Right renal cortex interstitium (tissue), 3 donors: ENCODE measurements at places on chromosomes 1 and 21.

DNA sequence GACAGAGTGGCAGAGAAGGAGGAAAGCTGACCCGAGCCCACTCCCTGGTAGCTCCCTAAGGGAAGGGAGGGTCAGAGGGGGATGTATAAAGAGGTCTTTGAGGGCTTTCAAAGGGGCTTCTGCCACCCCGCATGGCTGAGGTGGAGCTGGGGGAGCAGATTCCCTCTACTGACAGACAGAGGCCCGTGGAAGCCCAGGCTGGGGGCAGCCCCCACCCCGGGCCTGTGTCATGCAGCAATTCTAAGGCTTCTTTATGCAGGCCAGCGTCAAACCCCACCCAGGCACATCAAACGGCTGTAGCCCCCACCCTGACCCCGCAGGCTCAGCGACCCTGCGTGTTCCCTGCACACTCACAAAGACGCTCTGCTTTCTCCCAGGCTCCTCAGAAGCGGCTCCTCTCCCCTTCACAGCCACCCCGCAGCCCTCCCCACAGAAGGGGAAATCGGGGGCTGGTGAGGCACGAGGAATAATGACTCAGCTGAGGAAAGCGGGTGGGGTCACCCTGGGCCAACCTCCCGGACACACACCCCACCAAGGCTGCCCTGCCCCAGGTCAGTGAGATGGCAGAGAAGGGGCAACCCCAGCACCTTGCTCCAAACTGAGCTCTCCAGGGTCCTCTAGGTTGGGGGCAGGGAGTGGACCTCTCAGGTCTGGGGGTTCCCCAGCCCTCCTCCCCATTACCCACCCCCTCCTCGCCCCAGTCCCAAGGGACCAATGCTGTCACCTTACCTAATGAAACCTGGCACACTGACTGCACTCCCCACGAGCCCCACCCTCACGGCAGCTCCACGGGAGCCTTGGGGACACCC is 10.8 kb downstream of the SLC45A3 start:
- no peak for DNase-seq

DNA sequence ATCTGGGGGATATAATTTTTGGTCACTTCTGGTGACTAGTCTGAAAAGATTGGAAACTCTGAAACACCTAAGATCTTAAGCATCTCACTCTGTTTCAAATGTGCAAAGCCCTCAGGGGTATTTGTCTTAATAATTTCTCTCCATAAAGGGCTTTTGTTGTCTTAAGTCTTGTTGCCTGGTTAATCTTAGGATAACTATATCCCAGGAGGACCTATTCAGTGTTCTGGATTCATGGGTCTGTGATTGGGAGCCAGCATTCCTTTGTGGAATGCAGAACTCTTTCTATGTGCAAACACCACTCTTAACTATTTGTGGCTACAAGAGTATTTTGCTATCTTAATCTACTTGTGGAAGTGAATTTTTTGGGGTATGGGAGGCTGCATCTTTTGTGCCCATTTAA is 1573.0 kb upstream of the PRMT6 start:
- DNase-seq, result no peak

DNA sequence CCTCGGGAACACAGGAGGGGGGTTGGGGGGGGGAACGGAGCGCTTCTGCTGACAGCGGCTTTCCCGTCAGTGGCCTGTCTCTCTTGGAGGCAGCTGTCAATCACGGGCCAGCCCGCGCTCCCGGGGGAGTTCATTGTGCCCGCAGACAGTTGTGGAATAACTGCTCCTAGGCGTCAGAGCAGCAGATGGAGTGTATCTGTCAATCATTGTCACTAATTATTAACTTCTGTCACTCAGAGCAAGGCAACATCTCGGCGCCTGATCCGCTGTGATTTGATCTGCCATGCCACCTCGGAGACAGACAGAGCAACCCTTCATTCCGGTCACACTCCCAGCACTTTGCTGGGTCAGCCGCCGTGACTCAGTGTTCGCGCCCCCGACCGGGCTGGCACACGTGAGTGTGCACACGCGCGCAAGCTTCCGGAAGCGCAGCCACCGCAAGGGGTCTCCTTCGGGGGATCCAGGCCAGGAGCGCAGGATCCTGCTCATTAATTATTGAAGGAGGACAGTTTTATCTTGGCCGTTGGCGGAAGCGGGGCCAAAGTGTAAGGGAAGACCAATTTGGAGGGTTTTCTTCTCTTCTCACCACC is 75.8 kb downstream of the RRAGC start:
- DNase-seq, result no peak

DNA sequence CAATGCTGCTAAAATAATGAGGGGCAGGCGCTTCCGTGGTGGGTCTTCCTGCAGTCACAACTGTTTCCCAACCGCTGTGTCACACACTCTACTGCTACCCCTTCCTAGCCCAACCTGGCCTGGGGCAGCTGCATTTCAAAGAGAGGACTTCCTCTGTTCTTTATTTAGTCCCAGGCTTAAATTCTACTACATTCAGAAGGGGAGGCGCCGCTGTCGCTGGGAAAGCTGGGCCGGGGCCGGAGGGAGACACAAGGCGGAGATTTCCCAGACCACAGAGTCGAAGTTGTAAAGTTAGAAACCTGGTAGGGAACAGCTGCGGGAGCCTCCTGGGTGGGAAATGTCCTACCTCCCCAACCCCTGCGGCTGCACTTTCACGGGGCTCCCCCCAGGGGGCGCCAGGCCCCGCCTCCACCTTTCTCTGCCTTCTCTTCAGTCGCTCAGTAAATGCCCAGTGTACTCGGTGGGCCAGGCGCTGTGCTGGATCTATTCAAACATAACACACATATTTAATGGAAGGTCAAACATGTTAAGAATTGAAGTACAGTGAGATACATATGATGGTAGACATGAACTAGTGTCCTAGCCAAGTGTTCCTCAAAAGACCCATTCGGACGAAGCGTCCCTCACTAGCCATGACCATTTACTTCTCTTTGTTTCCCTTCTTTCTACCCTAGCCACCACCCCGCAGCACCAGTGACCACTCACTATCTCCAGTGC is 23.1 kb downstream of the DYRK3 start:
- DNase-seq, result no peak

DNA sequence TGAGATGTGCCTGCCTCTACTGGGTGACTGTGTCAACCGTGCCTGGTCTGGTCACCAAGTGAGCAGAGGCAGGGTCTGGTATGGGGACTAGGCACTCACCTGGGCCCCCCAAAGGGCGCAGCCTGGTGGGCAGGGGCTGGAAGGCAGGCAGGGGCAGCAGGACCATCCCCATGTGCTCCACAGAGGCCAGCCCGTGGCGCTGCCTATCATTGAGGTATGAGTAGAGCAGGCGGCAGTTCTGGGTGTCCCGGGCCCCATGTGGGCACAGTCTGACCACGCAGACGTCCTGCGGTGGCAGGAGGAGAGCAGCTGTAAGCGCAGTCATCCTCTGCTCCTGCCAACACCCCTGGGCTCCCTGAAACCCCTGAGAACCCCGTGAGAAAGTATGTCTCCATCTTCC is 23.7 kb downstream of the SPOCD1 start:
- no peak for DNase-seq

DNA sequence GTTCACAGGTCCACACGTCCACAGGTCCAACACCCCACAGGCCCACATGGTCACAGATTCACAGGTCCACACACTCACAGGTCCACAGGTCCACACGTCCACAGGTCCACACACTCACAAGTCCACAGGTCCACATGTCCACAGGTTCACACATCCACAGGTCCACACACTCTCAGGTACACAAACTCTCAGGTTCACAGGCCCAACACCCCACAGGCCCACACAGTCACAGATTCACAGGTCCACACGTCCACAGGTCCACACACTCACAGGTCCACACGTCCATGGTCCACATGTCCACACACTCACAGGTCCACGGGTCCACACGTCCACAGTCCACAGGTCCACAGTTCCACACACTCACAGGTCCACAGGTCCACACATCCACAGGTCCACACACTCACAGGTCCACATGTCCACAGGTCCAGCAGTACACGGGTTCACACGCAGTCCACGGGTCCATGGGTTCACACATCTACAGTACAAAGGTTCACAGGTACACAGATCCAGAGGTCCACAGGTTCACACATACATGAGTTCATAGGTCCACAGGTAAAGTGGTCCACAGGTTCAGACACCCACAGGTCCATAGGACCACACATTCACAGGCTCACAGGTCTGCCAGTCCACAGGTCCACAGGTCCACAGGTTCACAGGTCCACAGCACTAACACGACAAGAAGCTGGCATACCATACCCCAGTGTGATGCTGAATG is 39.3 kb upstream of the COL6A2 start:
- DNase-seq, result no peak

- DNase-seq, result peak; percentile 5
Measured at GRCh38 chr1:165408518-165408917, 36.4 kb downstream of the RXRG start.

GRCh38 chr1:117919376-117919775 is 10.0 kb downstream of the GDAP2 start:
- no peak for DNase-seq

- no peak for DNase-seq
Measured at GRCh38 chr1:239262538-239262937, 123.8 kb upstream of the CHRM3 start.

GRCh38 chr1:121408354-121408753 is 223.6 kb downstream of the SRGAP2C start:
- no peak for DNase-seq

- DNase-seq, result no peak
Measured at GRCh38 chr21:28972398-28972797, 20.3 kb downstream of the LTN1 start.

- DNase-seq, result no peak
Measured at GRCh38 chr1:16392740-16393569, 25.9 kb downstream of the SZRD1 start.

DNA sequence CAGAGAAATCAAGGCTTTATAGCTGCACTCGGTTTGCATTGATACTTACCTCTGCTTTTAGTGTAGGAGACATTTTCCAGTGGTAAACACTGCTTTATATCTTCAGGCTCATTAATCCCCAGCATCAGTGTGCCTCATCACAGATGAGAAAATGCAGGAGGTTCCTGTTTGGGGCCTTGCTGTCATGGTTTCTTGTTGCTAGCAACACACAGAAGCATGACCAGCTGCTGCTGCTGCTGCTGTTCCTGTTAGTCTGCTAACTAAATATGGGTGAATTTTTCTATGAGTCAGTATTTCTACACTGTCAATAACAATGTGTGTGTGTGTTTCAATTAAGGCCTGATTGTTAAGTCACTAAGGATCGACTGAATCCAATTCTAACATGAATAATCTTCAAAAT is 85.8 kb upstream of the RGS1 start:
- peak; percentile 74 for DNase-seq

- DNase-seq, result no peak
Measured at GRCh38 chr1:157288996-157289395, 150.8 kb upstream of the ETV3 start.

GRCh38 chr1:98316286-98316905 is 345.1 kb upstream of the SNX7 start:
- DNase-seq, result no peak

GRCh38 chr1:5887971-5888361 is 104.3 kb downstream of the NPHP4 start:
- no peak for DNase-seq

GRCh38 chr1:36134505-36135329 is 9.7 kb upstream of the COL8A2 start:
- no peak for DNase-seq

DNA sequence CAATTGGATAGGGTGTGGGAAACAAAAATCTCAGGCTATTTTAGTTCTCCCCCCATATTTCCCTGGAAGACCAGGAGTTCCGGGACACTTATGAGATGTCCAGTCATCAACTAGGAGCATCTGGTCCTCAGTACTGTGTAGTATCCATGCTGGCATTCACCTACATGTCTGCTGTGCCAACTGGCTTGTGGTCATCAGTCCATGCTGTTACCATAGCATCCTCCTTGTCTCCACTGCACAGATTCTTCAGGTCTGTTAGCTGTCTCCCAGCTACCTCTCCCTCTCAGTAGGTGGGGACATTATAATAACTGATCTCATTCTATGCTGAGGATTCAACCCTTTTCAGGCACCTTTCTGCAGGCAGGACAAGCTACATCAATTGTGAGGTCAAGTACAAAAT is 302.9 kb downstream of the BARHL2 start:
- no peak for DNase-seq

DNA sequence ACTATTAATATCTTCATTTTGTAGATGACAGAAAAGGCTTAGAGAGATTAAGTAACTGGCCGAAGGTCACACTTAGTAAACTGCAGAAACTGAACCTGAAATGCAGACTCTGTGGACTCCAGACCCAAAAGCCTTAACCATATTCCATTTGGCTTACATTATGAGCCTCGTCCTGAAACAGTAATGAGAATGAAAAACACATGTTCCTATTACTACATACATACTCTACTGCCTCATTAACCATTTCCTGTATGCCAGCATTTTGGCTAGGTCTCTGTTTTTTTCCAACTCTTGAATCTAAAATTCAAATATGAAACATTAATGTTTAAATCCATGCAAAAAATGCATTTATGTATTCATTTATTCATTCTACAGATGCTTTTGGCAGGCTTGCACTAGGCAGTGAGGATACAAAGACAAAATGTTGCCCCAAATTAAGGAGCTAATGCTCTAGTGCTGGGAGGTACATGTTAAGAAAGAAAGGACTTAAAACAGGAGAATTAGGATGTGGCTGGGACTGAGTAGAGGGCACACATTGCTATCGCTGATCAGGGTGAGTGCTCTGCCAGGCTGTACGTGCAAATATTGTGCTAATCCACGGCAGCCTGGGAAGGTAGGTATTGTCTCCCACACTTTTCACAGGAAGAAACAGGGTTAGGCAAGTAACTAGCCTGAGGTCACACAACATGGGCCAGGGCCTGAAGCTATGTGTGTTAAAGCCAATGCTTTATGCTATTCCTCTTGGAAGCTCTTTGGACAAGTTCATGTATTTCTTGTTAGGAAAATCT is 14.0 kb downstream of the DEGS1 start:
- DNase-seq, result no peak

DNA sequence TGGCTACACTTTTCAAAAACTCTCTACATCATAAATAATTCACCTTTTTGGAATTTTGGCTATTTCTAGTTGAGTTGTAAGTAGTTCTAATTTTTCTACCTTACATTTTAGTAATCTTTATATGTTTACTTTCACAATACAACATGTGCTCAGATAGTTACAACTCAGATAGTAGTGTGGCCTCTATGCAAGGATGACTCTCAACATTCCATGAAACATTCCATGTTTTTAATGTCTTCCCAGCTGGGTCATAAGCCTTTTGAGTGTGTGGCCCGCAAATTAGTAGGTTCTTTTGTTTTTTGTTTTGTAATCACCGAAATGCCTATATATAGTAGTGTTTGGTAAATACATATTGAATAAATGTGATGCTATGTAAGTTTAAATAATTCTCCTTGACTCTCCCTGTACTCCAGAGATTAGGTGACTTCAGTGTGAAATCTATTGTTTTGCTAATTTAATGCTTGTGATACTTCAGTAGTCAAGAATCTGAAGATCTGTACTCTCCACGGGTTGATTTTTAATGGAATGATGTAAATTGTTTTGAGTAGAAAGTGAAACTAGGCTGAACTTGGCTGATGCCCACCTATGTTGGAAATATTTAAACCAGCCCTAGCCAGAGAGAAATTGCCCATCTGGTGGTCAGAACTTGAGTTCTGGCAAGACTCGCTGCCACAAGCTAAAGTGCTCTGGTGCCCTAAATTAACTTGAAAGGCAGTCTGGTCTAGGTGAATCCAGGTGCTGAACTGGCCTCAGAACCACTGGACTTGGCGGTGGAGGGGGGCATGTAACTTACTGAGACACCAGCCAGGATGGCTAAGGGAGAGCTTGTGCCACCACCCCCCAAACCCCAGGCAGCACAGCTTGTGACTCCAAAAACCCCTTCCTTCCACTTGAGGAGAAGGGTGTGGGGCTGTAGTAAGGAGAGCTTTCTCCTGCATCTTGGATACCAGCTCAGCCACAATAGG is 165.6 kb downstream of the USP25 start:
- no peak for DNase-seq

- DNase-seq, result no peak
Measured at GRCh38 chr1:17212009-17212408, 7.1 kb downstream of the PADI1 start.
